ENCODE measurements at places on chromosomes 13 and 19.

DNA sequence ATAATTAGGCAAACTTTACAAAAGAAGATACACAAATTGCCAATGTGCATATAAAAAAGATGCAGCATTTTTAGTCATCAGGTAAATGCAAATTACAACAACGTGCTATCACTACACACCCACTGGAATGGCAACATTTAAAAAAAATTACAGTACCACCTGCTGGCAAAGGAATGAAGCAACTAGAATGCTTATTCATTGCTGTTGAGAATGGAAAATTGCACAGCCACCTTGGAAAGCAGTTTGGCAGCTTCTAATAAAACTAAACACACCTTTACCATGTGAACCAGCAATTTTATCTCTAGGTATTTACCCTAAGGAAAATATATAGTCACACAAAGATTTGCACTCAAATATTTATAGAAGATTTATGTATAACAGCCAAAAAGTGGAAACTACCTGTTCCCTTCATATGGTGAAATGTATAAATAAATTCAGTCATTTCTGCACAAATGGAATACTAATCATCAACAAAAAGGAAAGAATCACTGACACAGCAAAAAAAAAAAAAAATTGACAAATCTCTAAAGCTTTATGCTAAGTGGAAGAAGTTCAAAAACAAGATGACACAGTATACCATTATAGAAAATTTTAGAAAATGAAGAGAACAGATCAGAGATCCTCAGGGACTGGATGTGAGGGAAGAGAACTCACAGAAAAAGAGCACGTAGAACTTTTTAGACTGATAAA is 30.3 kb downstream of the OXGR1 start:
- DNase-seq, result no peak

DNA sequence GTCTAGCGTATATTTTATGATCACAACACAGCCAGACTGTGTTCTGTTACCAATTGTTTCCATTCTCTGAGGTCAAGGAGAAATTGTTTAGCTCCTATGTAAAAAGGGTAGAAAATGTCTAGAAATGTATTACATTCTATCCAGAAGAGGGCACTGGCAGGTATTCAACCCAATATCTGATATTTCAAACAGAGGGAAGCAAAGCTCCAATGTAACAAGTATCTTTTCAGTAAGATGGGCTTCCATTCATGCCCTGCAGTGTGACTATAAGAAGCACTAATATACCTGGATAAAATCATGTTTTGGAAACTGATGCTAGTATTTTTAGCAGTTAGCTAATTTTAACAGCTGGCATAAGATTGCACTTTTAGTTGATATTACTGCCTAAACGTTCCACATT is 312.7 kb downstream of the FGF14 start:
- DNase-seq, result no peak

- no peak for DNase-seq
Measured at GRCh38 chr19:2603334-2603733, 99.2 kb downstream of the GNG7 start.

DNA sequence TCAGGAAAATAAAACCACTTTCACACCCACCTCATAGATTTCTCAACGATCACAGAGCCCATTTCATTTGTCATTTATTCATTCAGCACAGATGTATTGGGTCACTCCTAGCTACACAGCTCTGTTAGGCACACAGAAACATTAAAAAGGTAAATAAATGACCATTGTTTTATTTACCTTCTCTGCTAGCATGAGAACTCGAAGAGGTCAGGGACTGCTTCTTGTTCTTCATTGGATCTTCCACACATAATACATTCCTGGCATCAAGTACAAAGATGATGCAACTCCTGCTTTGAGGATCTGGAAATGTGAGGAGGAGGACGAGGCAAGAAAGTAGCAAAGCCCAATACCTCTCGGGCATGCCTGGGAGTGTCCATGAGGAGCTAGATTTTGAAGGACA is 168.1 kb downstream of the RBM26 start:
- DNase-seq, result no peak

DNA sequence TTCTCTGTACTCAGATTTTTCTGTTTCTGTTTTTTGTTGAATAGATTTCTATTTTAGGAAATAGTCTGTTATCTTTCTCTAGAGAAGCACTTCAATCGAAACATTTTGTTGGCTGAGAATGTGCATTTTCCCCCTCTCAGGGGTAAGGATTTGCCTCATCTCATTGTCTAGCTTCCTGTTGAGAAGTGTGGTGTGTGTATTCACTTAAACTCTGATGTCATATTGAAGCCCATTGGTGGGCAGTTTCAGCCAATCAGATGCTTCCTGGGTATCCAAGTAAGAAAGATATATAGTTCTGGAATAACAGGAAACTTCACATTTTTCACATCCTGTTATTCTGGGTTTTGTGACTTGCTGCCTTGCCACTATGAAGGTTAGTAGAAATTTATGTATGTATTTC is 87.6 kb downstream of the ARHGEF7 start:
- DNase-seq, result no peak

- no peak for DNase-seq
Measured at GRCh38 chr19:3309724-3310123, 56.7 kb upstream of the NFIC start.

DNA sequence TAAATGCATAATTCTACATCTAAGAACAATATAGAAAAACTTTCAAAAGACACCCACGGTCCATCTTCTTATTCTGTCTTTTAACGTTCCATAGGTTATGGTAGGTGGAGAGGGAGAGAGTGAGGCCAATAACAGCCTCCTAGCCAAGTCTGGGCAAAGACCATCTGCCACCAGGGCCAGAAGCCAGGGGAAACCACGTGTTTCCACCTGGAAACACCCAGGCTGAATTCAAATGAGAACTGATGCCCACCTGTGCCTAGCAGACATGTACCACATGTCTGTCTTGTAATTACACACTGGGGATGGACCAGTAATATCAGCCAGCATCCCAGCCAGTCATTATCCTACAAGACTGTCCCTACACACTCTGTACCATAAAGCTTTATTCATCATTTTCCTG is 1573.1 kb downstream of the EFNB2 start:
- DNase-seq, result no peak

DNA sequence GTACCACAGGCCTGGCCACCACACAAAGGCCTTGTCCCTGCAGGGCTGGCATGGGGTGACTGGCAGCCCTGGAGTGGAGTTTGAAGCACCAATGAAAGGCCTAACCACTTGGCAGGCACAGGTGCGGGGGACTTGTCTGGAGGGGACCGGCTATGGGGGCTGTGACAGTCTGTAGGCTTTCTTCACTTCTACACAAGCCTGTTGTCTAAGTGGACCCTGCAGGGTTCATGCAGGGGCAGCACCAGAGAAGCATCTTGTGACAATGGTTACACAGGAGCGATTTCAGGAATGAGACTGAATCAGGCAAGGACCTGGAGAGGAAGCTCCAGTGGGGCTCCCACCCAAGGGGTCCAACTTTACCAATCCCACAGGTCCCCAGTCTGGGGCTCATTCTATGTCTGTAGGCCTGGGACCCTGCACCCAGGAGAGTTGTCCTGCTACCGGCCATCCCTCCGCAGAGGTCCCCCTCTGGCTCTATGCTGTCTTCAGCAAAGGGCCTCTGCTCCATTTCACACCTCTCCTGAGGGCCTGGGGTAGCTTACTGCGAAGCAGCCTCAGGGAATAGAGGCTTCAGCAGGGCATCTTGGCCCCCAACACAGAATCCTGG is 2.3 kb upstream of the ZNF837 start:
- no peak for DNase-seq

DNA sequence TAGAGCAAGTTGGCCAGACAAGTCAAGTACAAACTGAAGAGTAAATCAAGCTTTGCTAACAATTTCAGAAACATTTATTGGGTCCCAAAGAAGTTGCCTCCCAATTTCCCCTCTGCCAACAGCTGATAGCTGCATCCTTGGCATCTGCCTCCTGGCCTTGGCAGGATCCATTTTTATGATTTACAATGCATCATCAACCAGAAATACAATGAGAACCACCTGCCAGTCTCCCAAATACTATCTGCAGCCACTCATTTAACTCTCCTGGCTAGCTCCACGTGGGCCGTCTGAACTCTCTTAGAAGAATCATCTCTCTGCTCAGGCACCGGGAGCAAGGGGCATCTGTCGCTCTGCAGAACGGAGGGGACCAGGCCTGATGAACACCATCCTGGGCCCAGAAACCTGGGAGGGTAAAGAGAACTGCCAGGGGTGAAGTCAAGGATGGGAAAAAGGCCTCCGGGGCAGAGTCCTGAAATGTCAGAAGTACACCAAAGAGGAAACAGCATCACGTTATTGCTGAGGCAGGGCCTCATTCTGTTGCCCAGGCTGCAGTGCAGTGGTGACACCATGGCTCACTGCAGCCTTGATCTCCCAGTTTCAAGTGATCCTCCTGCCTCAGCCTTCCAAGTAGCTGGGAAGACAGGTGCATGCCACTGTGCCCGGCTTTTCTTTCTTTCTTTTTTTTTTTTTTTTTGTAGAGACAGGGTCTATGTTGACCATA is 2.6 kb downstream of the LONP1 start:
- no peak for DNase-seq

DNA sequence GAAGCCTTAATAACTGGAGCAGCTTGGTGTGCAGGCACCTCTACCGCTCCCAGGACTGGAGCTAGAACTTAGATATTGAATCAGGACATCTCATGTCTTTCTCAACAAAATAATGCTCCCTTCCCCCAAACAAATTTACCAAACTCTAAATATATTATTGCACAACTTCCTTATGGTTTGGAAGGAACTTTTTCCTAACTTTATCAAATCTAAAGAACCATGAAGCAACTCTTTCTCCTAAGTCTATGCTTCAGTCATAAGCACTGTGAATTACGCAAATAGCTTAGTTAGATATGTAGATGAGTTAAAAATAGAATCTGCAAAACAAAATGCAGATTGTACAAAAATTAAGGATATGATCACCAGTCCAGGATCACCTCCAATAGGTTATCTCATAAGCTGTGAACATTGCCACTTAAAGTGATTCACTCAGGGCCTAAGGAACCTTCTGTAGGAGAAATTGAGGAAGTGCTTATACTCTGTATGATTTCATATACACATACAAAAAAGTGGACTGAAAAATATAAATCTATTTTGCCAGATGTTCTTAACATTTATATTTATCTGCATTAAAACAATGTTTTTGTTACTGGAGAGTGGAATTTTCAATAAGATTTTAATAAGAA is 20.4 kb upstream of the MAB21L1 start:
- DNase-seq, result no peak

DNA sequence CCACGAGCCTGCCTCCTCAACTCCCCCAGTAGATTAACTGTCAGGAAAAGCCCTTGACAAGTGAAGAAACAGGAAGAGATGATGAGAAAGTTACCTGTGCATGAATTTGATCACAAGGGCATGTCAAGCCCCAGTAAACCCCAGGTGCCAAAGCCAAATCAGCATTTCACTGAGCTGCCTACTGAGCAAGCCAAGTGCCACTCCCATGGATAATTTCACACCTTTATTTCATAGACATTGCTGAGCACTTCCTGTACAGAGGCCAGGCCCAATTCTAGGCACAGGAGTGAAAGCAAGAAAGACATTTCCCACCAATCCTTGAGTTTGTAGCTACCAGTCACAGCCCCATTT is 2.4 kb downstream of the GADD45GIP1 start:
- no peak for DNase-seq

DNA sequence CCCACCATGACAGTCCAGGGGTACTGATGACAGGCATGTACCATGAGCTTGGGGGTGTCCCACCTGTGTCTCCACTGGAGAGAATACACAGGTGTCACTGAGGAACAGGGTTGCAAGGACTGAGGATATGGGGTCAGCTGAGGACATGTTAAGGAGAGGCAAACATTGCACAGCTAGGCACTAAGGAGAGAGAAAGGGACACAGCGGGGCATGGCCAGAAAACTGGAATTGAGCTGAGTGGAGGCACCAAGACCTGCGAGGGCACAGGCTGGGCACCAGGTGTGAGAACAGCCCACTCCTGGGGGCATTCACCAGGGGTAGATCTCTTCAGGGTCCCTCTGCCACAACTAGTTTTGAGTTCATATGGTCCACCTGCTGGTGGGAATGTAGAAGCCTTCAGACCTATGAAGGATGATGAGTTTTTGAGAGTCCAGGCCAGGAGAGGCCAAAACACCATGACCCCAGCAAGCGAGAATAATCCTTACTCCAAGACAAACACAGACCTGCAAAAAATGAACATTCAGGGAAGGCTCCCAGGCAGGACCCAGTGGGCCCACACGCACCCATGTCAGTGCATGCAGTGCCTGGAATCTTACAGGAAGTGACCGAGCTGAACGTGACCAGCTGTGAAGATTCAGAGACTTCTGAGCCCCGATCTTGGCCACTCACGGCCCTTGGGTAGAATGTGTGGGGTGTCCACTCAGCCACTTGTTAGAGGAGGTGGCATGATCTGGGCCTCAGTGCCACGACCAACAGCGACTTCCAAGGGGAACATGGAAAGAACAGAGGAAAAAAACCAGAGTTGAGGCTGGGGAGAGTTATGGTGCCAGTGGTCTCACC is 1.4 kb upstream of the ZNF584 start:
- no peak for DNase-seq

- no peak for DNase-seq
Measured at GRCh38 chr19:6750062-6750461, 10.6 kb downstream of the TRIP10 start.

All from putamen (tissue), 1 donor.